ENCODE measurements at places on chromosomes 6 and 20.

GRCh38 chr20:6680854-6681253 lies 86.6 kb upstream of the BMP2 start:
- H3K4me3 ChIP-seq: no peak overlapping the region
- no peaks in the 10 kb centered on the region for H3K4me1 ChIP-seq
- DNase-seq: no peak
- no peaks in the 10 kb centered on the region for H3K27me3 ChIP-seq
- H3K27ac ChIP-seq: no peak overlapping the region

GRCh38 chr6:72238021-72238420 lies 351.7 kb downstream of the RIMS1 start:
- H3K4me3 ChIP-seq: no peak overlapping the region
- H3K36me3 ChIP-seq: no peaks in the 10 kb centered on the region
- DNase-seq: no peak
- H3K27ac ChIP-seq: no peak overlapping the region
- H3K27me3 ChIP-seq: no peaks in the 10 kb centered on the region

DNA sequence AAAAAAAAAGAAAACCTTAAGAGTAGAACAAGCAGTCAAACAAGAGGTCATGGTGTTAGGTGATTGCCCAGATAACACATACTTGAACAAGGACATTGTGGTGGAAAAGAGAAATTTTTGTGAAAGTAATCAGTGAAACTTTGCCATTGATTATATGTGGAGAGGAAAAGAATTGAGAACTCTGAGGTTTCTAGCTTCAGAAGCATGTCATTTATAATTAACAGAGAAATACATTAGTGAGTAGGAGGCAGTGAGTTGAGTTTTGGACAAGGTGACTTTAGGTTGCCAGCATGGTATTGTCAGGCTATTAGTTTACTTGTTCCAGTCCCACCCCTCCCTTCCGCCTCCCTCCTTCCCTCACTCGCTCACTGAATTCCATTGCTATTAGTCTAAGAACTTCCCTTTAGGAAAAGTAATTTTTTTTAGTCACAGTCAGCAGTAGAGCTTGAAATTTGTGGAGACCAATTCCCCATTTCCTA lies 17.2 kb downstream of the TAB2 start:
- no peak for DNase-seq
- H3K27ac ChIP-seq: no peak overlapping the region
- H3K27me3 ChIP-seq: no peaks in the 10 kb centered on the region
- no peak overlapping the region for H3K4me3 ChIP-seq
- H3K36me3 ChIP-seq: no peaks in the 10 kb centered on the region

DNA sequence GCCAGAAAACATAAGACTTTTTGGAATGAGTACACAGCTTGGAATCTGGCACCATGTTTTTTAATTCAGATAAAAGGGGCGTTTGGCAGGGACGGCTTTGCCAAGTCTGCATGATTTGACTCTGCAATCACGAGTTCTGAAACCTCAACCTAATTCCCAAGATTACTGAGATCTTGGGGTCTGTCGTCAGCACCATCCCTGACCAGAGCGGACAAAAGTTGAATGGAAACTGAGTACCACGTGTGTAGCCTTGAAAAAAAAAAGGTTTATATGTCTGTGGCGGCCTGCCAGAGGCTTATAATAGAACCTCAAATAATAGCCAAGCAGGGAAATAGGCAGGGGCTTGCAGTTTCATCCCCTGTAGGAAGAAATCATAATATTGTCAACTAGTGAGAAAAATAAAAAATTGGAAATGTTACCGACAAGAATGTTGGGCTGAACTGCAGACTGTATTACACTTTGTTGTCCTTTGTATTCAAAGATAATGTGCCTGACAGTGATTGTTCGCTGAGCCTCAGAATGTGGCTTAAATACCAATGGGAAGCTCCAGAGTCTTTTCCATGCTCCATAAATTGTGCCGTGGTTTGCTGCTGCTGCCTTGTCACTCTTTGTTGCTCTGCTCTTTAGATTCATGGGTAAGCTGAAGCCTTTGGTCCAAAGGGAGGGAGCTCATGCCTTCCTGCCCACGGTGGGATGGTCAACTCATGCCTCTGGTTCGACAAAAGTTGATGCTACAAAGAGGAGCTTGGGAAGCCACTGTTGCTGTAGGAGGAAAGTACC lies 118.8 kb upstream of the ARID1B start:
- H3K4me3 ChIP-seq: no peak overlapping the region
- H3K27ac ChIP-seq: no peak overlapping the region
- H3K27me3 ChIP-seq: no peaks in the 10 kb centered on the region
- no peaks in the 10 kb centered on the region for H3K4me1 ChIP-seq
- no peak for DNase-seq
- no peaks in the 10 kb centered on the region for H3K36me3 ChIP-seq

- no peak overlapping the region for H3K27ac ChIP-seq
- H3K27me3 ChIP-seq: no peaks in the 10 kb centered on the region
- H3K4me3 ChIP-seq: no peak overlapping the region
- H3K4me1 ChIP-seq: no peaks in the 10 kb centered on the region
- DNase-seq: no peak
Measured at GRCh38 chr6:88619951-88620350, 343.5 kb downstream of the RNGTT start.

DNA sequence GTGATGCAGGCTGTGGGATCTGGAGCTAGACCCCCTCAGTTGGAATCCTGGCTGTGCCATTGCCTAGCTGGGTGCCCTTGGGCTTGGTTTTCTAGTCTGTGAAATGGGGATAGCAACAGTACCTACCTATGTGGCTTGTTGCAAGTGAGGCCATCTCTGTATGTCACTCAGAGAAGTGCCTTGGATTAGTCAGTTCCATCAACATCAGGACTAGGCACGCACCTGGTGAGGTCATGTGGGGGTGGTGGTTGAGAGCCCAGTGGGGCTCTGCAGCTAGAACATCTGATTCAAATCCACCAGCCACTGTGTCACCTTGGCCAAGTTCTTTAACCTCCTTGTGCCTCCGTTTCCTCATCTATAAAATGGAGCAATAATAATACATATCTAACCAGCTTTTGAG lies 12.5 kb downstream of the TCF15 start:
- DNase-seq: no peak
- H3K27ac ChIP-seq: no peak overlapping the region
- no peaks in the 10 kb centered on the region for H3K4me1 ChIP-seq
- H3K36me3 ChIP-seq: no peaks in the 10 kb centered on the region
- H3K4me3 ChIP-seq: no peak overlapping the region
- no peaks in the 10 kb centered on the region for H3K27me3 ChIP-seq

- no peak for DNase-seq
- peak overlapping the region; percentile 52 for H3K27ac ChIP-seq
- H3K36me3 ChIP-seq: no peaks in the 10 kb centered on the region
- H3K27me3 ChIP-seq: no peaks in the 10 kb centered on the region
Measured at GRCh38 chr20:33730946-33731692, 677 bp upstream of the ZNF341 start.

DNA sequence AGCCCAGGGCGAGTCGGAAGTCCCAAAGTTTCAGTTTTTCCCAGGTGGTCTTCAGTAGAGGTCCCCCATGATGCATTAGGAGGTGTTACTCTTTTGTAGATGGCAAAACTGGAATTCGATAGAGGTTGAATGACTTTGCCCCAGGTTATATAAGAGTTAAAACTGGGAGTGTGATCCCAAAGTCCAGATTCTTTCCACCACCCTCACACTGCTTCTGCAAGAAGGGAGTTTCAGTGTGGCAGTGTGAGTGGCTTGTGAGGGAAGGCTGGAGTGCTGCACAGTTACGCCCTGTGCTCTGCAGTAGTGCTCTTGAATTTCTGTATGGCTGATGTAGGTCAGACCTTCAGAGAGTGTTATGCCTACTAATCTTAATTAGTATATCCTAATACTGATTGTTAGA lies 29.8 kb downstream of the NDUFAF5 start:
- peaks cover 76% of the 10 kb centered on the region for H3K36me3 ChIP-seq
- no peak overlapping the region for H3K4me3 ChIP-seq
- no peaks in the 10 kb centered on the region for H3K27me3 ChIP-seq
- no peak for DNase-seq

- H3K27me3 ChIP-seq: no peaks in the 10 kb centered on the region
- no peak overlapping the region for H3K4me3 ChIP-seq
- H3K4me1 ChIP-seq: no peaks in the 10 kb centered on the region
- no peak overlapping the region for H3K27ac ChIP-seq
- DNase-seq: no peak
- H3K36me3 ChIP-seq: no peaks in the 10 kb centered on the region
Measured at GRCh38 chr20:10960416-10960815, 286.6 kb upstream of the JAG1 start.

DNA sequence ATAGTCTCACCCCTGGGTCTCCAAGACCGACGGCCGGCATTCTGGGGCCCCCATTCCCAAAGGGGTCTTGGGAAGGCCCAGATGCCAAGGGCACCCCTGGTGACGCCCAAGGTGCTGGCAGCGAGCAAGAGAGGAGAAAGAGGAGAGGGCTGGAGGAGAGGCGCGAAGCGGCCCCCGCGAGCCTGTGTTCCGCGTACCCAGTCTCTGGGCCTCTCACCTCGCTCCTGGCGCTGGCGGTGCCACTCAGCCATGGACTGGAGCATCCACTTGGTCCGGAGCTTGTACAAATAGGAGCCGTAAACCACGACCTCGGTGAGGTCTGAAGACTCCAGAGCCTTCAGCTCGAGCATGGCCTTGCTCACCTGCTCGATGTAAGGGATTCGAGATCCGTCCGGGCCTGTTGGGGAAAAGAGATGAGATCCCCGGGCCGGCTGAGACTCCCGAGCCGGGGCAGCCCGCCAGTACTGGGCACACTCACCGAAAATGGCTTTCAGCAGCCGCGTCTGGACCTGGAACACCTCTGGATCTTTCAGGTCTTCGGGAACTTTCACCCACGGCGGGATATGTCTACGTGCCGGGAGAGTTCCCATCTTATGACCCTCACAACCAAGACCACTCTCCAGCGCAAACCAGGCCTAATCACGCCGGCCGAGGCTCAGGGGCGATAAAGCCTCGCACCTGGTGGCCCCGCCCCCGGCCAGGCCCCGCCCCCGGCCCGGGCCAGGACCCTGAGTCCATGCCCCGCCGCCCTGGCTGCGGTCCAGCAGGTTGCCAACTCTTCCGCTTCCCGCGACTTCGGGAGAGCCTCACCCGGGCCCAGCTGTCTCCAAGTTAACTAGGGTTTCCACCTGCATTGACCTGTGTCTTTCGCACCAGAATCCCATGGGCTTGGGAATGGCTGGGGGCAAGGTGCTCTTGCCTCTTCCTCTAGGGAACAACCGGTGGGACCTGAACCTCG lies at the start of gene DPPA5:
Gene DPPA5 (minus strand): TSS at position 641 of the 958 bp plus-strand sequence. CDS start 51 bp downstream, at position 590.
- H3K4me3 ChIP-seq: no peak within 1 kb of the TSS
- H3K27me3 ChIP-seq: no peaks in the 10 kb centered on the region
- no peaks in the 10 kb centered on the region for H3K36me3 ChIP-seq
- DNase-seq: no peak
- H3K27ac ChIP-seq: no peak within 1 kb of the TSS
- H3K4me1 ChIP-seq: no peaks in the 10 kb centered on the region

DNA sequence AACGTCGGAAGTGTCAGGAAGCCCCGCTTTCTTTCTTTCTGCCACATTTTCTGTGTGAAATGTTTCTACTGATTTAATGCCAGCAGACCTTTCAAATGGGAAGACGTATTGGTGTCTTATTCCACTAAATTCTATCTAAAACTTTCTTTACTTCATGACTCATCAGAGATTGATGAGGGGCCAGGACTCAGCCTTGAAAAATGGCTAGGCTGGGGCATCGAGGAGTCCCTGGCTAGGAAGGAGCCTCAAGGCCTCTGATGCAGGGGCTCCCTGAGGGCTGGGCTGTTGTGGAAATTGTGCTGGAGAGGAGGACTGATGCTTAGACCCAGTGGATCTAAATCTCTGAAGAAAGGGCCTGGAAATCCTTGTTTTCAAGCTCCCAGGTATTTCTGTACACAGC lies 192.8 kb upstream of the PDE10A start:
- DNase-seq: no peak
- H3K36me3 ChIP-seq: no peaks in the 10 kb centered on the region
- no peak overlapping the region for H3K4me3 ChIP-seq

GRCh38 chr20:12077875-12078274 lies 160.2 kb downstream of the BTBD3 start:
- no peak for DNase-seq
- H3K36me3 ChIP-seq: no peaks in the 10 kb centered on the region
- H3K27ac ChIP-seq: no peak overlapping the region
